Upper lobe of left lung (tissue), 6 donors: ENCODE measurements at places on chromosomes 12 and 14. TPM values are rescaled to one million over a fixed set of nuclear protein-coding genes. Genes with fewer than 3 reads are reported as not detected.

Gene IGF1
- 18.1 TPM for total RNA-seq

DNA sequence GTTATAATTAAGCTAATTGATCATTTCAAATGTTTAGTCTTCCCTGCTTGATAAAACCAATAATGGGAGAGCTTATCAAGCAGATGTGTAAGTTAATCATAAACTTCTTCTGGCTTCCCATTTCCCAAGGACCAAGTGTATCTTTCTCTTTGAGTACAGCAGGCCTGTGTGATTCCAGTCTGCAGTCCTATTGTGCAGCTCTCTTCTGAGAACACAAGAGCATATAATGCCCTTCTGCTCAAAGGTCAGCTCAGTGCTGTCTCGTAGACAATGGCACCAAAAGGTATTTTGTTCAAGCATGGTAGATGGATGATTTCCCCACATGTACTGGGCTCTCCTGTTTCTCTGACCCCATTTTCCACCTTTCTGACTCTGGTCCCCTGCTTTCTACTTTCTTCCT, 101.8 kb upstream of the DYRK2 start:
- no peaks in the 10 kb centered on the region for H3K4me1 ChIP-seq
- DNase-seq = no peak
- H3K27me3 ChIP-seq = no peaks in the 10 kb centered on the region
- H3K4me3 ChIP-seq = no peak overlapping the region

Gene AQP6
- total RNA-seq = 0.15 TPM

- no peaks in the 10 kb centered on the region for H3K36me3 ChIP-seq
- no peak overlapping the region for H3K27ac ChIP-seq
- no peak overlapping the region for H3K4me3 ChIP-seq
- DNase-seq = no peak
Measured at GRCh38 chr12:81779216-81779615, 20.1 kb upstream of the PPFIA2 start.

DNA sequence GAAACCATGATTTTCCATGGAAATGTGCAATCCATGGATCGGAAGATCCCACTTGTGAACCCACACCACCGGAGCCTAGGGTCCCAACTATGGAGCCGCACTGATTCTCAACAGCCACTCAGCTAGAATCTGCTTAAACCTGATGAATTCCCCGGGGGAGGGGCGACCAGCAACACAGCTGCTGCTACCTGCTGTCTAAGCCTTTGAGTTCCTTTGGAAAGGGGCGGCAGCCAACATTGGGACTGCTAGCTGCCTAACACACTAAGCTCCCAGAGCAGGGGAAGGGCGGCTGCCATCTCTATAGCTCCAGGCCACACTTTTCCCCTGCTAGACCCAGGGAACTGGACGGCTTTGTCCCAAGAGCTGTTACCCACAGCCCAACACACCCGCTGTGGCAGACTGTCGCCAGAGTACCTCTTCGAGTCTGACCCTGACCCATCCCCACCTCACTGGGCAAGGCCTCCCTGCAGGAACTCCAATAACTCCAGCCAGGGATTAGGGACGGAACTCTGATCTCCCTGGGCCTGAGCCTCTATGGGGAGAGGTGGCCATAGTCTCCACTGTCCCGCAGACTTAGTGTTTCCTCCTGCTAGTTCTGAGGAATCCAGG, 205.8 kb upstream of the SLC16A7 start:
- DNase-seq = no peak
- H3K27me3 ChIP-seq = no peaks in the 10 kb centered on the region
- H3K4me3 ChIP-seq = no peak overlapping the region
- H3K4me1 ChIP-seq = no peaks in the 10 kb centered on the region

DNA sequence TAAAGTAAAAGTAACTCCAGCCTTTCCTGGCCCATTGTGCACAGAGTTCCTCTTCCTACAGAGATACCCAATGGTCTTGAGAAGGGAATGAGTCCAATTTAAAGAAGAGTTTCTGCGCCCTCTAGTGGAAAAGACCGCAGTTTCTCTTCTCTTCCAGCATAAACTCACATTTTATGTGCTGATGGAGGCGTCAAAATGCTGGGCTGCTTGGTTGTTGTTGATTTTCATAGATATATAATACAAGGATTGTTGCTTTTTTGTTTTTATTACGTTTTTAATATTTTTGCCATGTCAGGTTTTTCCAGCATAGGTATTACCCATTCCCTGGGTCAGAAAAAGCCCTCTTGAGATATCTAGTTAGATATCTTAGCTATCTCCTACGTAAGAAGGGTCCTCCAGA, 356.9 kb upstream of the STXBP6 start:
- no peak overlapping the region for H3K4me3 ChIP-seq
- H3K27ac ChIP-seq = no peak overlapping the region
- no peaks in the 10 kb centered on the region for H3K27me3 ChIP-seq
- no peaks in the 10 kb centered on the region for H3K4me1 ChIP-seq
- no peak for DNase-seq

Gene DEPDC4
- 1.6 TPM for total RNA-seq

GRCh38 chr12:132596016-132596415, 14.4 kb downstream of the LRCOL1 start:
- H3K4me1 ChIP-seq = peaks cover 31% of the 10 kb centered on the region
- no peak overlapping the region for H3K4me3 ChIP-seq
- no peak overlapping the region for H3K27ac ChIP-seq
- no peaks in the 10 kb centered on the region for H3K27me3 ChIP-seq
- H3K36me3 ChIP-seq = no peaks in the 10 kb centered on the region
